ENCODE measurements at places on chromosomes 1 and 21.

- DNase-seq: peak; percentile 48
Measured at GRCh38 chr1:28056129-28056925, 32.1 kb downstream of the EYA3 start.

- DNase-seq: no peak
Measured at GRCh38 chr1:37108596-37109188, 74.4 kb upstream of the GRIK3 start.

DNA sequence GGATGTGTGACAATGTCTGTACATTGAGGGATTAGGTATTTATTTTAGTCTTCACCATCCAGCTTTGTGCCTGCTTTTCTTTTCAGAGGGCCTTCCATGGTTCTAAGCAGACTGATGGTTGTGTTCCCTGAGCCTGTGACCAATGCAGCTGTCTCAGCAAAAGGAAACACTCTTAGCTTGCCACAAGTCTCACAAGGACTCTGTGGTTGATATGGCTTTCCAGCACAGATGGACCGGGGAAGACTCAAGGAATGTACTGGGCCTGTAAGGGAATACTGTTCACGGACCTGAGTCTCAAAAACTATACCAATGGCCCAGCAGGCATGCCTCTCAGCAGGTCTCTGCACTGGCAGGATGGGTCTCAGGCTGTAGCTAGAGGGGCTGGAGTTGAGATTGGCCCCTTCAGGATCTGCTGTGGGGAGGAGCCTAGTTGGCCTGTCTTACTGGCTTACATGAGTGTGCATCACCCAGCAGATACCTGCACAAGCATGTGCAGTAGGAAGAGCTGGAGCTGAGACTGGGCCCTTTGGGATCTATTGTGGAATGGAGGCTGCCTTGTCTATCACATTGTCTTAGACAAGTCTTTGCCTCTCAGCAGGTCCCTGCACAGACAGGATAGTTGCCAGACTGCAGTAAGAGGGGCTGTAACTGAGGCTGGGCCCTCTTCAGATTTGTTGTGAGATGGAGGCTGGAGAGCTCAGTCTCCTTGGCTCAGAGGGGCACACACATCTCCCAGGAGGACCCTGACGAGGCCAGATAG, 52.0 kb upstream of the PDC start:
- DNase-seq: no peak

GRCh38 chr21:21163904-21164303, 165.7 kb downstream of the NCAM2 start:
- peak; percentile 7 for DNase-seq

All from activated T-cell treated with anti-CD3 and anti-CD28 coated beads for 4 hours (primary cell).